Right hindlimb (tissue), 1 donor: ENCODE measurements at places on chromosomes 5 and 9.

- no peak for DNase-seq
Measured at GRCh38 chr5:136856648-136857047, 491.3 kb upstream of the TRPC7 start.

DNA sequence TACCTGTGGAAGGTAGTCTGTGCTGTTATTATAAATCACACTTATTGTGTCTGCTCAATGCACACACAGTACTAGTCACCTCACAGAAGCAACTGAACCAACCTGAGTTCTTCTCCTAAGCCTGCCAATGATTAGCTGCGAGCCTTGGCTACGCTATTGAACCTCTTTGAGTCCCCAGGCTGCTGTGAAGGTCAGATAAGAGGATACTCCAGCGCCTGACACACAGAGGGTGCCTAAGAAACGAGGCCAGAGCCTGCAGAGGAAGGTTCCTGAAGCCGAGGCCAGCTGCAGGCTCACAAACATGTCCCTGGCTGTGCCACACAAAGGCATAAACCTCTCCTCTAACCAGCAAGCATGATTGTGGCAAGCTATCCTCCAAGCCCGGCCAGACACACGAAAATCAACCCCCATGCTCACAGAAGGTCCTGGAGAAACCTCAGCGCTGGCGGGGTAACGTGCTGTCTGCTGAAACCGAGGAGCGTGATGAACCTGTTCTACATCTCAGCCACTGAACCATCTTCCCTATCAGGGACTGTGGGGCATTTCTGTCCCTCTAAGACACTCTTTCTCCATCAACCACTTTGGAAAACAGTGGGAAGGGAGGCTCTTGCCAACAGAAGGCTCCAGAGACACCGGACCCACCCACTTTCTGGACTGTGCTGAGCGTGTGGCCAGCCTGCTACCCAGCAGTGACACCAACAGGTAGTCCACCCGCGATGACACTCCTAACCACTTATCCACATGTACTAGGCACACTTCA is 53.2 kb upstream of the SLC25A51 start:
- no peak for DNase-seq

DNA sequence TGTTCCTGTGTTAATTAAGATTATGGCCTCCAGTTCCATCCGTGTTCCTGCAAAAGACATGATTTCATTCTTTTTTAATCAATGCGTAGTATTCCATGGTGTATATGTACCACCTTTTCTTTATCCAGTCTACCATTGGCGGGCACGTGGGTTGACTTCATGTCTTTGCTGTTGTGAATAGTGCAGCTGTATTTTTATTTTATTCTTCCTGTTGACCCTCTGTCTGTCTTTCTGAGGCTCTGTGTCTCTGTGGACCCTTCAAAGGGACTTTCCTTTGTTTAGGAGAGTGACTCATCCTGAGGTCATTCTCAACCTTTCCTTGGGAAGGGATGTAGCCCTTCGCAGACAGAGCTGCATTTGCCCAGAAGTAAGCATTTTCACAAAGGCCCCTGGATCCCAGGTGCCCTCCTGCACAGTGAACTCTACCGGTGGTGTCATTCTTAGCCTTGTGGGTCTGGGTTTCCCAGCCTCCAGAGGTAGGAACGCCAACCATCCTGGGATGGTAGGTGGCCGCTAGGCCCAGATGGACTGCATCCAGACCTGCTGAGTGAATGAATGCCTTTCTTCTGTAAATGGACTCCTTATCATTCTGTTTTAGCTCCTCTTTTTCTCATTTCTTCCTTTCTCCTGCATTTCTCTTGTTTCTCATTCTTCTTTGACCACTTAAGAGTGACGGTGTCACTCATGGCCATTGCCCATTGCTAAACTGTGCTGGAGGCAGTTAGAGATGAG is 22.4 kb downstream of the TRIO start:
- DNase-seq: no peak

- DNase-seq: no peak
Measured at GRCh38 chr9:88391921-88392320, 3.7 kb downstream of the SPIN1 start.

DNA sequence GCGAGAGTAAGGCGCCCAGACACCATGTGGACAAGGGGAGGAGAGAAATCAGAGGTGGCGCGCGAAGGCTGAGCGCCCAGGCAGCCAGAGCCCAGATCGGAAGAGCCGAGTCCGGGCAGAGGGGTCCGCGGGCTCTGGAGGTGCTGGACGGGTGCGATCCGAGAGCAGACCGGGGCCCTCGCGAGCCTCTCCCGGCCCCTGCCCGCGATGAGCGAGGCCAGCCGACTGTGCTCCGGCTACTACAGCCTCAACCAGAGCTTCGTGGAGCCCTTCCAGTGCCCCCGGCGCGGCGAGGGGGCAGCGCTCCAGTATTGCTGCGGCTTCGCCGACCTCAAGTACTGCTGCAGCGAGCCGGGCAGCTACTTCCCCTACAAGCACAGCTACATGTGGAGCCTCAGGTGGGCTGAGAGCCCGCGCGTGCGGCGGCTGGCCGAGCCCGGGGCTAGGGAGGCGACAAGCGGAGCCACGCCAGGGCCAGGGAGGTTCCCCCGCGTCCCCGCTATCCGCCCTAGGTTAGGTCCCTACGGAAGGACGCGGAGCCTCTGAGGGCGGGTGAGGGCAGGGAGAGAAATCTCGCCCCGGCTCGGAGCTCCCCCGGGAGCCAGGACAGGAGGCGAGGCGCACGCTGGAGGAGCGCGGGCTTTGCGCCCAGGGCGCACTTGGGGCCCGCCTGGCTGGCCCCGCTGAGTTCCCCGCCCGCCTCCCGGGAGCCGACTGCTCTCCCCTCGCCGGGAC is at the start of gene SHISAL2B:
Gene SHISAL2B, plus strand, starts transcription at position 87 of the 735 bp plus-strand sequence. Its CDS starts 121 bp downstream, at position 208.
- DNase-seq: peak; percentile 44

GRCh38 chr9:137705906-137706305 is 87.1 kb downstream of the EHMT1 start:
- no peak for DNase-seq

- no peak for DNase-seq
Measured at GRCh38 chr5:134735243-134735642, 3.1 kb upstream of the CAMLG start.

GRCh38 chr5:73654171-73654811 is 28.3 kb downstream of the ARHGEF28 start:
- no peak for DNase-seq

- DNase-seq: no peak
Measured at GRCh38 chr5:179400020-179400419, 54.8 kb upstream of the ADAMTS2 start.

DNA sequence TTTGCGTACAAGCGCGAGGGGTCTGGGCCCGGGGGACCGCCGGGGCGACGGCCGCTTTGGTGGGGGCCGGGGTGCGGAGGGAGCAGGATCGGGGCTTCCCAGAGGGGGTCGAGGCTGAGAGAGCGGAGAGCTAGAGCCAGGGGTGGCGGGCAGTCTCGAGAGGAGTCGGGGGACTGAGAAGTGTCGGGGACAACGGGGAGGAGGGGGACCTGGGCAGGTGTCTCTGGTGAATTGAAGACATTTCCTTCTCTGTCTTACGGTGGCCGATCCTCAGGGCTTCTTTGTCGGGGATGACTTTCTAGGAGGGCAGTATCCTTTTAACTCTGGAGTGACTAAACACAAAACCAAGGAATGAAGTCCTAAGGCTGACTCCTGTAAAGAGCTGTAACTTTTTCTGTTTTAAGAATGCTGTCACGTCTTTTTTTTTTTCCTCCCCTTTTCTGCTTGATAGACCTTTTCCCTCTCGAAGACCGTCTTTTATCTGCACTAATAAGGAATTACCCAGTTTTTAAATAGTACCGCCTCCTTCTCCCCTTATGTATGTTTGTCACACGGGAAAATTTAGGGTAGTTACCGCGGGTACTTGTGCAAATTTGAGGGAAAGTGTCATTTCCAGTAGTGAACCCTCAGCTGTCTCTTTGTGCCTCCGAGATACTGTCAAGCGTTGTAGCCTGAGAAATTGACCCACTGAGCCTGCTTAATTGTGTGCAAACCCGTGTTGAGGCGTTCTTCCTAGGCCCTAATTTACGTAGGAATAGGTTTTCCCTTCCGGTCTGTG is 822 bp downstream of the DENND4C start:
- DNase-seq: no peak

DNA sequence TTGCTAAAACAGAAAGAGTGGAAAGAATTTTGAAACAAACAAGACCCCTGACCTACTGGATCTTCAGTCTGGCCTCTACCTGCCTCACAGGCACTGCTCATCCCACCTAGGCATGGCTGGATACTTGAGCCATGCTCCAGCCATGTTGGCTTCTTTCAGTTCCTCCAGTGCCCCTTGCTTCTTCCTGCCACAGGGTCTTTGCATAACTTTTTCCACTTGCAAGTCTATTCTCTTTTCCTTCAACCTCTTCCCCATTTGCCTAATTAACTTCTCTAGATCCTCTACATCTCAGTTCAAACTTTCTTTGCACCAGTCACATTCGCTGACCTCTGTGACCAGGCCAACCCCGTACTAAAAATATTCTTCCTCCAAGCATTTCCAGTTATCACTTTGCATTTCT is 50.4 kb downstream of the STARD4 start:
- no peak for DNase-seq

DNA sequence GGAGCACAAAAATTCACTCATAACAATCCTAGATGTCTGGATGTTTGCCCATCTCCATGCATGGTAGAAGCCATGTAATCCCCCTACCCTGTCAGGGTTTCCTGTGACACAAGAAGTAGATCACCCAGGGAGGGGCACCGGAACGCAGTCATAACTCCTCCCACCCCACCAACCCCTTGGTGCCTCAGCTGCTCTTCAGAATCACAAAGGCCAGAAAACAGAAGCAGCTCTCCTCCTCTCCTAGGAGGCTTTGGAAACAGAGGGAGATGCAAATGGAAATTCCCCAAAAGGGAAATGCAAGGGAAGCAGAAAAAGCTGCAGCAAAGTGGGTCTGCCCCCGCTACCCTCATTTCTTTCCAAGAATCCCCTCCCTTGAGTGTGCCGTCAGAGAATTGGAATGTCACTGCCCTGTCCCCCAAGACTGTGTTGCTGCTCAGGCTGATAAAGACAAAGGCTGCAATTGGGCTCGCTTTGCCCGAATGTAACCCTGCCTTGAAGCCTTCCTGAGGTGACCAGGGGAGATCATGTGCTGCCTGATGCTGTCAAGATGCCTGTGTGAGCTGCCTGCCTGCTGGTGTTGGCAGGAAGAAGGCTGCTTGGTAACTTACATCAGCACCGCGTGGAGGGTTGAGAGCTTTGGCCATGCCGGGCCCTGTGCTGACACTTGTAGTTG is 65.5 kb upstream of the ABCA1 start:
- peak; percentile 61 for DNase-seq

- no peak for DNase-seq
Measured at GRCh38 chr5:74370168-74370567, 270.4 kb downstream of the ENC1 start.

DNA sequence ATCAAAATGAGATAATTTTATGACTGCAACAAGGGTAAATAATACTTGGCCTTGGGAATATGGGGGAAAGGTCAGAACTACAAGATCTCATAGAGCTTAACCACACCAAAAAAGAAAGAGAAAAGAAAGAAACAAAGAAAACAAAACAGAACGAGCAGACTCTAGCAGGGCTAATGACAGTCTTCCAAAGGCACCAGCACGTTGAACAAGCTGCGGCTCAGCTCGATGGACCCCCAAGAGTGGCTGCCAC is 689 bp downstream of the AK3 start:
- DNase-seq: no peak

- DNase-seq: no peak
Measured at GRCh38 chr5:129362456-129362855, 97.6 kb upstream of the ADAMTS19 start.

GRCh38 chr9:21015129-21015815 is 16.2 kb downstream of the HACD4 start:
- DNase-seq: no peak

GRCh38 chr5:9386945-9387344 is 158.9 kb downstream of the SEMA5A start:
- DNase-seq: no peak

DNA sequence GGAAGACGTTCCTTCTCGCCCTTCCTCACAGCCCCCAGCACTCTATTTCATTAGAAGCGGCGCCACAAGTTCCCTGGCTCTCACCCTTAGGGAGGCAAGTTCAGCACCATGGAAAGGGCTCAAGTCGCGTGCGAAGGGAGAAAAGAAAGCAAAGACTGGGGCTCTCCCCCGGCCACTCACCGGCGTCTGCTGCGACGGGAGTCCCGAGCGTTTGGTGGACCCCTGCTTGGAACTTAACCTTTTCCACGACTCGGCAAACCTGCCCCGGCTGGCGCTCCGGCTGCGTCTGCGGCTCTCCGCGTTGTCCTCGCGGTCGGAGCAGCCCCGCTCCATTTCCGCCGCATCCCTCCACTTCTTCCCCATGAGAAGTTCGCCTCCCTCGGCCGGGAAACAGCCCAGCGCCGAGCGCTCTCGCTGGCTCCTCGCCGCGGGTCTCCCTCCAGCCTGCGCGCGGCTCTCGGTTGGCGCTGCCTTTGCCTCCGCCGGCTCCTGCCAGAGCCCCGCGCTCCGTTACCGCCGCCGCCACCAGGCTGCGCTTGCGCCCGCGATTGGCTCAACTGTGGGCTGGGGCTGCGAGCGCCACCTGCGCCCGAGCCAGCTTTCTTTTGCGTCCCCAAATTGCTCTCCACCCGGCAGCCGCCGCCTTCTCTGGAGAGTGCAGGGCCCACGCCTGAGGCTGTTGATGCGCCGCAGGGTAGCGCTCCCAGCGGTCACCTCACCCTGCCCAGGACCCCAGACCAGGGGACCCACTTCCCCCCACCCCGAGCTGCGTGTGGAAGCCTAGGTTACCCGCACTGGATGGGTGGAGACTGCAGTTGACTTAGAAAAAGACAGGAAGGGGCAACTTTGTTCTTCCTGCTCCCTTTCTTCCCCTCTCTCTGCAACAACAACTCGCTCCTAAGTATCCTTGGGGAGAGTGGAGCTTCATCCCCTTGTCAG is 321.6 kb downstream of the CEMIP2 start:
- peak; percentile 87 for DNase-seq

DNA sequence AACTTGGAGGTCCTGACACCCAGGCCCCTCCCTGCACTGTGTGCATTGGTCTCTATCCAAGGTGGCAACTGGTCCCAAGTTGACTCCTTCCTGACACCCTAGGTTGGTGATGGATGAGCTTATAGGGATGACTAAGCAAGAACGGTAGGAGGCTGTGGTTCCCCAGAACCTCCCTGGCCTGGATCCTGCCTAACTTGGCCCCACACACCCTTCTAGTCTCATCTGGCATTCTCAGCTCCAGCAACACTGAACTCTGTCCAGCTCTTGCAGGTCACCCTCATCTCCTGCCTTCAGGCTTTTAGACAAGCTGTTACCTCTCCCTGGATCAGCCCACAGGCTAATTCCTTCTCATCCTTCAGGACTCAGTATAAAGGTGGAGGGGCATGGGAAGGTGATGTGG is 16.5 kb downstream of the AQP3 start:
- DNase-seq: no peak

- no peak for DNase-seq
Measured at GRCh38 chr5:178739452-178740180, 9.2 kb upstream of the ZNF354A start.

- DNase-seq: no peak
Measured at GRCh38 chr9:15909297-15909696, 356.5 kb downstream of the CCDC171 start.

DNA sequence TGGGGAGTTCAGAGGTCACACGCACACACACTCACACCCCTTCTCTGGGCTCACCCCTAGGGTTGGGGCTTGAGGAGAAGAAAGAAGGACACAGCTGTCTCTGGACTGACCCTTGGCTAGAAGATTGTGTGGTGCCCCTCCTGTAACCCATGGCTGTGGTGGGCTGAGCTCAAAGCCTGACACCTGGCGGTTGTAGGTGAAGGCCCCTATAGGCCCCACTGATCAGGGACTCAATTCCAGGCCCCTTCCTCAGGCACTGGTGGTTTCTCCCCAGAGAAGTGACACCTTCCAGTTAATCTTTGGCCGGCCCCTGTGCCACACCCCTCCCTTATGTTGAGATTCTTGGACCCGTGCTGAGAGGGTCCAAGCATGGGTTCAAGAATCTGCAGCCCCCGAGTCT is 35.2 kb upstream of the CRB2 start:
- DNase-seq: no peak
